ENCODE measurements at places on chromosomes 12 and 14.

DNA sequence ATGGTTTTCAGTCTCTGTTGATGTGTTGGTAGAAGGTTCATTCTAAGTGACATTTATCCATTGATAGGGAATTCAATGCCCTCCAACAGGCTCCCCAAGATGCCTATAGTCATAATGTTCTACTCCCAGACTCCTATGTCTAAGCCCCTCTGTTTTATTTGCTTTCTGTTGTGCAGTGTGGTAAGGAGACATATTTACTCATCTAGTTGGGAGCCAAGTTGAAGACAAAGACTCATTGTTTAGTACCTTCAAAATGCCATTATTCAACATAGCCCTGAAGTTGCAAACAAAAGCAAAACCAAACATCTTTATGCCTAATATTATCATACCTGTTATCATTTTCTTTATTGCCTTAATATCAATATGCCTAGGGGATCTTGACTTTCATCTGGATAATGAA lies 302.1 kb downstream of the RMST start:
- no peak for DNase-seq

GRCh38 chr14:30680036-30680435 lies 57.9 kb downstream of the SCFD1 start:
- DNase-seq: no peak

- DNase-seq: no peak
Observed at GRCh38 chr14:72830356-72830755, 63.5 kb downstream of the DPF3 start.

- DNase-seq: no peak
Observed at GRCh38 chr12:113808095-113808951, 157.8 kb downstream of the RBM19 start.

DNA sequence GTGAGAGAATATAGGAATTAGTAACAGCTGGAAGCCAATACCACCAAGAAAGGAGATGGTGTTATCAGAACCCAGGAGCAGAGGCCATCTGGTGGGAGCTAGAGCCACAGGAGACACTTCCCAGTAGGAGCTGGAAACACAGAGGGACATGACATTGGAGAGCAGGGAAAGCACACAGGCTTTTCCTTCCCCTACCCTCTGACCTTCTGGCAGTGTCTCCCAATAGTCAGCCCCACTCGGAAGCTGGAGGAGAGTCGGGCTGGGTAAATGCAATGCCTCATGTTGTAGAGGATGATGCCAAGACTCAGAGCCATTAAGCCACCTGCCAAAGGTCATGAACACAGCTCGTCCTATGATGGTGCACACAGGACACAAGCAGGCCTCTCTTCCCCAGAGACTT lies 538.5 kb downstream of the BCL11B start:
- no peak for DNase-seq

GRCh38 chr12:32612658-32613614 lies 66.2 kb upstream of the DNM1L start:
- DNase-seq: no peak

DNA sequence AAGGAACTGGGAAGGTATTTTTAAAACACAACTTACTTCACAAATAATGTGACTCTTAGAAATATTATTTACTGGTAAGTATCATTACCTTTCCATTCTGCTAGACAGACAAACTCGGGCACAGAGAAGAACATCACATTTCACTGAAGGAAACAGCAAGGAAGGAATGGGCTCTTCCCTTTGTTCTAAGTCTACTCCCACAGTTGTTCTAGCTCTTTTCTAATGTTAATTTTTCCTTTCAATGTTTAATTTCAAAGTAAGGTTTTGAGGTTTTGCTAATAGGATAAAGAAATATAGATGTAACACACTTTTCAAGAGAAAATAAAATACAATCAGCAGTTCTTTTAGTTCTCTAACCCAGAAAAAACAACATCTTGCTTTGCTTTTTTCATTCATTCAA lies 7.0 kb downstream of the NID2 start:
- no peak for DNase-seq

DNA sequence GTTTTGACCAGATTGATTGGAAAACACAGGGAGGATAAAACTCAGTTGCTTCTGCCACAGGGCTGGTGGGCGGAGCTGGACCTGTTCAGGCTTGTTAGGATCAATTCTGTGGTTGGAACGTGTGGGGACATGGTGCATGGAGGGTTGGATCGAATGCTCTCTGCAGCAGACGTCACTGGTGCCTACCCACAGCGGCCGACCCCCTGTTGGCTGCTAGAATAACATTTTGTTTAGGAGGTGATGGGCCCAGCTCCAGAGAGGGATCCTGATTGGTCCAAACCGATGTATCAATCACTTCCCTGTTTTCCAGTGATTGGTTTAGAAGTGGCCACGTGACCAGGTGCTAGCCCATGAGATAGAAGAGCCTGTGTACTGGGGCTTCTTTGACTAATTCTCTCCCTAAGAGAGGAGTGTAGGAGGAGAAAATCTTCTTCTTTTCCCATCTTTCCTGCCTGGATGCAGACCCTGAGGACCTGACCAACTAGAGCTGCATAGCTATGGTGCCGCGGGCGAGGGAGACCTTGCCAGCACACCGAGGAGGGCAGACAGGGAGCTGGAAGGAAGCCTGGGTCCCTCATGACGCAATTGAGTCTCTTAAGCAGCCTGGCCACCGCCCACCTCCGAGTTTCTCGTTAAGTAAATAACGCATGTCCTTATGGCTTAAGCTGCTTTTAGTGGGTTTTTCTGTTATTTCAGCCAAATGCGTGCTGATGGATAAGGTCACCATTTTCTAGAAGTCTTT lies 163.5 kb downstream of the AACS start:
- no peak for DNase-seq

DNA sequence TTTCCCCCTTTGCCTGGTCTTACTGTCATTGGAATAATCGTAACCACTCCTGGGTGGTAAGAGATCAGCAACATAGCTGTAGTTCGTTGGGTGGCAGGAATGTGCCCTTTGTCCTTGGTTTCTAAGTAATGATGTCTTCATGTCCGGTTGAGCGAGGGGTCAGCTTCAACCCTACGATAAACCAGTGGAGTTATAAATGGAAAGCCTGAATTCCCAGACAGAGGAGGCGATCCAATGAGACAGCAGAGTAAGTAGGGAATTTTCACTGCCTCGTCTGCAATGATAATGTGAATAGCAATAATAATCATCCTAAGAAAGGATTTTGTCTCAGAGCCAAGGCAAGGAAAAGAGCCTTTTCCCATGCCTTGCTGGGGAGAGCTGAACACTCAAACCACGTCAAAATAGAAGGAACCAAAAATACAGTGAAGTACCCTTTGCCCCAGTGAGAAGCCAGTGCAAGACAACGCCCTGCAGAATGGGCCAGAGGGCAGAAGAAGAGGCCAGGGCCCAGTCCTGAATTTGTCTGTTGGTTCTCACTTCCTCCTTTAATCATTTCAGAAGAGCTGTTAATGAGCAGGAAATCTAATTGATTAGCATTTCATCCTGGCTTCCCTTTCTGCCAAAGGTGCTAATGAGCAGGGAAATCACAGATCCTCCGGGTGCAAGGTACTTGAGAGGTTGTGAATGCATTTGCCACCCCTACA lies 330.7 kb downstream of the CACNA1C start:
- DNase-seq: no peak

DNA sequence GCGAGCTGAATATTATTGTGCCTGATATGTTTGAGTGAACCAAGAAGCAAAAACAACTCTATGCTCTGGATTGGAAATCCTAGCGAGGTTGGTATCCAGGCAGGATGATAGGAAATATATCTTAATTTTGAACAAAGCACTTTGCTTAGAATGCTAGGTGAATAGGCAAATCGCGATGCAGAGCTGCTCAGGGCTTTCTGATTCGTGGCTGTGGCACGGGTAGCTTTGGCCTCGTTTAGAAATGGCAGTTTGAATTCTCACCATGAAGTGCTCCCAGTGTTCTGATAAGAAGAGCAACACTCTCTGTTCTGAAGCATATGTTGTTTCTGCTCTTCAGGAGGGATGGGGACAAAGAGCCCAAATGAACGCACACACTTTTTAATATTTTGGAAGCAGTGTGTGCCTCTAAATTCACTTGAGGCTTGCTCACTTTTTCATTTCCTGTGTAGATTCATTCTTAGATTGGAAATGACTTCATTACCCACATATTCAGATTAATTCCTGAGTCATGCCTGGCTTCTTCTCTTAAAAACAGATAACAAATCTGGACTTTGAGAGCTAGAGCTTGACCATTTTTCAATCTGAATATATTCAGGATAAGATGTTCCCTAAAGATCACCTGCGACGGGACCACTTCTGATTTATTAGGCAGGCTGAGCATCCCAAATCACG lies 200.9 kb downstream of the RPAP3 start:
- DNase-seq: no peak

DNA sequence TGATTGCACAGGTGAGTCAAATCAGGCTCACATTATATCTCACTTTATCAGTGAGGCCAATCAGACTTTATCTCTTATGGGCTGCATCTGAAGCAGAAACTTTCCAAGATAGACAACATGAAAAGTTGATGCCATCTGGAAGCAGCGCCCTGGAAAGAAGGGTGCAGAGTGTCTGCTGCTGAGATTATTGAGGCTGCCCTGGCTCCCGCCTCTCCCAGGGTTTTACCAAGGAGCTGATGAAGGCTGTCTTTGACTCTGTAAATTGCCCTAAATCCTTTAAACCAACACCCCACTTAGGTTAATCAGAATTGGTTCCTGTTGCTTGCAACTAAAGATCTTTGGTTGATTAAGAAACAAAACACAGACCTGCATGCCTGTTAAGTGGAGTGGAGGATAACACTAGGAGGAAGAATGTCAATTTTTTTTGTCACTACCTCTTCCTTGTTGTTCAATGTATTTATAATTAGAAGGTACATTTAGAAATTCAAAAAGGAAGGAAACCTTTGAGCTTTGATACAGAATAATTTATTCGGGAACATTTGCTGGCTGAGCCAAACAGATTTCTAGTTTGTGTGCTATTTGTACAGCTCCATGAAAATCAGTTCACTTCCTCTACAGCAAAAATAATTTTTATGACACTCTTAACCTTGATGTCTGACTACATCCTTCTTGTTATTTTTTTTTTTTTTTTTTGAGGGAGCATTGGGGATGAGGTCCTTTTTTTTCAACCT lies 104.1 kb downstream of the VEZT start:
- DNase-seq: no peak
